ENCODE measurements at places on chromosomes 12 and 14. TPM values are rescaled to one million over a fixed set of nuclear protein-coding genes. Genes with fewer than 3 reads are reported as not detected.

Gene SLC22A17
- 0.48 TPM for total RNA-seq

Gene TMEM132C
- not detected for total RNA-seq

Gene L2HGDH
- 5.0 TPM for total RNA-seq

Gene TTC9
- total RNA-seq, result 0.13 TPM

DNA sequence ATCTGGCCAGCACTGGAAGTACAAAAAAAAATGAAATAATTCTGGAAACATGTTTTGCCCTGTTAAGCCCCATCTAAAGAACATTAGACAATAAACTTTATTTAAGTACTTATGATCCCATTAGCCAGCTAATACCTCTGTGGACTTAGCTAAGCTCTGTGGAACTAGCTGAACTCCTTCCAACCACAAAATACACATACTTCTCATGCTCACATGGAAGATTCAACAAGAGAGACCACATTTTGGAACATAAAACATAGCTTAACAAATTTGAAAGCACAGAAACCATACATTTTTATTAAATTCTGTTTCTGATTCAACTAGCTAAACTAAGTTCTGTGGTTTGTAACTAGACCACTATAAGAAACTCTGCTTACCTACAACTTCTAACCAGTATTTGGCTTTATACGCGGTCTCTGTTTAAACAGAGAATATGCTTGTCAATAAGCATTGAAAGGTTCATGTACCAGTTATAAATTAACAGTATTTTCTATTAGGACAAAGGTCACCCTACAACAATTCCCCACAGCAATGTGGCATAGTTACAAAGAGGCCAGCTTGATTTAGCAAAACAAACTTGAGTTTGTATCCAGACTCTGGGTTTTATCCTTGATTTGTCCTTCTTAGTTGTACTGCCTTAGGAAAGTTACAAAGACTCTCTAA lies 300.1 kb downstream of the C12orf50 start:
- no peaks in the 10 kb centered on the region for H3K36me3 ChIP-seq
- H3K27me3 ChIP-seq, result no peaks in the 10 kb centered on the region
- no peak overlapping the region for H3K4me3 ChIP-seq
- DNase-seq, result no peak
- H3K4me1 ChIP-seq, result no peaks in the 10 kb centered on the region
- no peak overlapping the region for H3K27ac ChIP-seq

Gene SLC25A47
- 1.0 TPM for total RNA-seq

Gene ABCC9
- total RNA-seq, result not detected

Gene IL31
- not detected for total RNA-seq

DNA sequence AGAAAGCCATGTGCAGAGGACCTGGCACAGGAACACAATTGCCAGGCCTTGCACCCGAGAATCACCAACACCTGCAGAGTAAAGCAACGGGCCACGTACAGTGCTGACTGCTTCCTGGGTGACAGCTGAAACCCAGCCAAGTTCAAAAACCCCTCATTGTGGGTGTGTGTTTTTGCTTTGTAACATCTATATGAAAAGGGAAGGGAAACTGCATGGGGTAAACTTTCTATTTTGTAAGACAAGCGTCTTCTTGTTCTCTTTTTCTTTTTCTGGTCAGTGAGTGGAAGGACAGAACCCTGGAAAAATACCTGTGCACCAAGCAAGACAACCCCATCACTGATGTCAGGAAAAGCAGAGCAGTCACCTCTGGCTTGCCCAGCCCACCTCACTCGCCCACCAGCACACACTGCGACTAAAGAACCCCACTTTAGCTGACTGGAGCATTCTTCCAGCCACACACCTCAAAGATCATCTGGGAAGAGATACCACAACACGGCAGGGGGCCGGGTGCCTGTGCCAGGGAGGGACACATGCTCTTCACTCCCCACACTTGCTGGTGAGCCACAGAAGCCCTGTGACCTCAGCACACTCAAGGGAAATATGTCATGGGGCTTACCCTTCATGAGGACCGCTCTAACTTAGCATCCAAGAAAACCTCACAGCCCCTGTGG lies 172.3 kb downstream of the NDUFA12 start:
- H3K36me3 ChIP-seq, result no peaks in the 10 kb centered on the region
- H3K4me1 ChIP-seq, result peaks cover 5% of the 10 kb centered on the region
- H3K4me3 ChIP-seq, result no peak overlapping the region
- no peak for DNase-seq

DNA sequence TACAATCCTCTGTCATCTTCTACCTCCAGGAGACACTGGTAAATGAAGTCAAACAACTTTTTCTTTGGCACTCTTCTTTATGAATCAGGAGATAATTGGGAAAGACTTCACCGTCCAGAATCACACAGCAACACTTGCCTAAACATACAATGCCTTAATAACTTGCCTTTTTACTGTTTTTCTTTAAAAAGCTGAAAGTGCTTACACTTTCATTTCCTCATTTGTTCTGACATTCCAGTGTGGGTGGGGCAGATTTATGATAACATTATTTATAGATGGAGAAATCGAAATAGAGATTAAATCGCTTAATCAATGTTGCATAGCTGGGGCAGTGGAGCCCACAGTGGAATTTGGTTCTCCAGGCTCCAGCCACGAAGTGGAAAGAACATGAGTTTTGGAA lies 2.8 kb upstream of the FRS2 start:
- DNase-seq, result no peak
- no peaks in the 10 kb centered on the region for H3K36me3 ChIP-seq
- no peak overlapping the region for H3K4me3 ChIP-seq
- no peaks in the 10 kb centered on the region for H3K27me3 ChIP-seq
- H3K4me1 ChIP-seq, result peaks cover 33% of the 10 kb centered on the region
- no peak overlapping the region for H3K27ac ChIP-seq

Gene EIF2S3B
- 9.2 TPM for total RNA-seq

DNA sequence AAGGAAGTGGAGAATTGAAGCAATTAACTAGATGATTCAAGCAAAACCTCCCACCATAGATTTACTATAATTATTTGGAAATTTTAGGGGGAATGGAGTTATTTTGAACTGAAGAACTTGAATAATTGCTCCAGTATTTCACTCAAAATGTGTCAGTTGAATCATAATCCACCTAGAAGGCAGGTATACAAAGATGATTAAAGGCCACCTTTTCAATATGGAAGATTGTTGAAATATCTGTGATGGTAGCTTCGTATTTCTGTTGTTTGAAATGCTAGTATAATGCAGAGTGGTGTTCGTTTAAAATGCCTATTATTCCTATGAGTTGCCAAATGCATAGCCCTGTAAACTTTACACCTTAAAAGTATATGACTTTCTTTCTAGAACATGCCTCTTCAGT lies 3.1 kb downstream of the HMGA2 start:
- peak overlapping the region; percentile 98 for H3K4me3 ChIP-seq
- H3K36me3 ChIP-seq, result peaks cover 3% of the 10 kb centered on the region
- peak overlapping the region; percentile 84 for H3K27ac ChIP-seq
- peaks cover 44% of the 10 kb centered on the region for H3K4me1 ChIP-seq
- no peak for DNase-seq
- H3K27me3 ChIP-seq, result no peaks in the 10 kb centered on the region

DNA sequence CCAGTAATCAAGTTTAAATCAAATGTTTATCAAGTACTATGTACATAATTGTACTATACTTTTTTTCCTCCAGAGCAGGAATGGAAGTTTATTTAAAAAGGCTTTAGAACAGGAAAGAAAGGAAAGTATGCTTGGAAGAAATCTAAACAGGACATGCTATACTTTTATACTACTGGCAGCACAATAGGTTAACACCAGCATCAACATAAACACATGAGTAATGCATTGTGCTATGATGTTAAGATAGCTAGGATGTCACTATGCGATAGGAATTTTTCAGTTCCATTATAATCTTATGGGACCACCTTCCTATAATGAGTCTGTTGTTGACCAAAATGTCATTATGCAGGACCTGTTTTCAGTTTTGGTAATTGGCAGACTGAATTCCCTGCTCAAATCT lies 41.5 kb upstream of the ANKS1B start:
- DNase-seq, result no peak
- no peaks in the 10 kb centered on the region for H3K27me3 ChIP-seq
- no peak overlapping the region for H3K4me3 ChIP-seq
- no peaks in the 10 kb centered on the region for H3K4me1 ChIP-seq

DNA sequence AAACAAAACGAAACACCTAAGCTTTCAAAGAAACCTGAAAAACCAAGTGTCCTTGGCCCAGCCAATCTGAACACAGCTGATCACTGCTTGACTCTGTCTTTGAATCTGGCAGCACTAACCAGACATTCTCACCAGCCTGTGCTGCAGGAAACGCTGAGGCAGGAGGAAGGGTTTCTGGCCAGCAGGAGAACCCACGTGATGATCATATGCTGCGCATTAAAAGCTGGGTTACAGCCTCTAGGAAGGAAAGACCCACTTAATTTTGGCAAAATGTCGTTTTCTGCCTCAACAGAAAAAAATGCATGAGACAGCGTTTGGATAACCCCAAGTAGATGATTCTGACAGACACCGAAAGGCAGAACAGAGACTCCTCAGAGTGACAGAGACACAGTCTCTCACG lies 9.8 kb downstream of the APPL2 start:
- peaks cover 2% of the 10 kb centered on the region for H3K4me1 ChIP-seq
- H3K27me3 ChIP-seq, result no peaks in the 10 kb centered on the region
- no peak overlapping the region for H3K4me3 ChIP-seq
- no peak overlapping the region for H3K27ac ChIP-seq
- H3K36me3 ChIP-seq, result peaks cover 37% of the 10 kb centered on the region
- DNase-seq, result no peak

Gene BMP4
- total RNA-seq, result 56.4 TPM

GRCh38 chr14:65832431-65833266 lies 420.1 kb downstream of the FUT8 start:
- no peak overlapping the region for H3K4me3 ChIP-seq
- no peak overlapping the region for H3K27ac ChIP-seq
- H3K4me1 ChIP-seq, result no peaks in the 10 kb centered on the region
- DNase-seq, result peak; percentile 5

Gene PAX9
- total RNA-seq, result not detected

GRCh38 chr12:42666671-42667243 lies 77.2 kb upstream of the PRICKLE1 start:
- no peaks in the 10 kb centered on the region for H3K4me1 ChIP-seq
- no peak overlapping the region for H3K27ac ChIP-seq
- no peak for DNase-seq
- H3K27me3 ChIP-seq, result no peaks in the 10 kb centered on the region
- H3K4me3 ChIP-seq, result no peak overlapping the region

DNA sequence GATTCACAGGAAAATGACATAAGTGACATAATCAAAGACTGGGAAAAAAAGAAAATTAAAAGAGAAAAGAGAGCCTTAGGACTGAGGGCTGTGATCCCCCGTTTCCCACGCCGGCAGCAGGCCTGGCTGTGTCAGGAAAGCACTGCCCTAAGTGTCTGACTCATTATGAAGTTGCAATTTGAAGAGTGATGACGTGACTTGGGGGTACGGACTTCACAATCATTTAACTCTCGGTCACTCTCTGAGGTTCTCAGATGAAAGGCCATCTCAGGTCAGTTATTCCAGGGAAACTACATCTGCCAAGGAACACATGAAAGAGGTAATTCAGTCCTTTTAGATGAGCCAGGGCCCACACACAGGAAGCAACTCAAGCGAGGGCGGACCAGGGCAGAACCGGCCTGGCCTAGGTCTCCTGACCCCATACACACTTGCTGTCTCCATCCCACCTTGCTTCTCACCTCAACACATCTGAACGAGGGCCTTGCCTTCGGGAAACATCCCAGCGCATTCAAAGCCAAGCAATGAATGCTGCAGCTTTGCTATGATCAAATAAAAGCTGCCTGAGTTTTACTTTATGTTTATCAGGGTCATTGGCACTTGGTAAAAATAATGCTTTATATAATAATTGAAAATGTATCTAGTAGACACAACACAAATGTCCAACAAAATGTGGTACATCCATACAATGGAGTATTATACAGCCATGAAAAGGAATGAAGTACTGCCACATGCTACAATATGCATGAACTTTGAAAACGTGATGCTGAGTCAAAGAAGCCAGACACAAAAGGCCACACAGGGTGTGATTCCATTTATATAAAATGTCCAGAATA lies 2.7 kb downstream of the SSH1 start:
- H3K4me1 ChIP-seq, result peaks cover 32% of the 10 kb centered on the region
- no peak overlapping the region for H3K27ac ChIP-seq
- H3K36me3 ChIP-seq, result 0 out of 3 replicates have a peak, but pooled peaks cover 6% of the 10 kb centered on the region
- H3K4me3 ChIP-seq, result no peak overlapping the region
- DNase-seq, result no peak

Gene SMCO2
- total RNA-seq, result not detected

GRCh38 chr14:67918838-67919237 lies 99.3 kb downstream of the RAD51B start:
- H3K4me3 ChIP-seq, result no peak overlapping the region
- DNase-seq, result no peak
- no peaks in the 10 kb centered on the region for H3K4me1 ChIP-seq
- H3K27ac ChIP-seq, result no peak overlapping the region
- H3K36me3 ChIP-seq, result no peaks in the 10 kb centered on the region
- no peaks in the 10 kb centered on the region for H3K27me3 ChIP-seq

- H3K36me3 ChIP-seq, result no peaks in the 10 kb centered on the region
- no peak for DNase-seq
- H3K27ac ChIP-seq, result no peak overlapping the region
- H3K27me3 ChIP-seq, result no peaks in the 10 kb centered on the region
Measured at GRCh38 chr12:89472508-89472907, 52.1 kb downstream of the GALNT4 start.

DNA sequence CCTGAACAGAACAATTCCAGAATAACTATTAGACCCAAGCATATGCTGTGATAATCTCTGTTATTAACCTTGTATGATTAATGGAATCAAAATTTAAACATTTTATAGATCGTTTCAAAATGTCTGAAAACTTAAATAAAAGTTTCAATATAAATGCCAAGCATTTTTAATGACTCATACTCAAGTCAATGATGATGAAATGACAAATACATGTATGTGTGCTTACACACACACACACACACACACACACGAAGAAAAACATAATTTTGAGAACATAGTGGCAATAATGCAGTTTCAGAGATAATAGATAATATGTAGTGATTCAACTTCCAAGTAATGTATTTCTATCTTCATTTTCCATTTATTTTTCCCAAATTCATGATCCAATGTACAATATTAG lies 384.9 kb upstream of the FOXG1 start:
- H3K36me3 ChIP-seq, result no peaks in the 10 kb centered on the region
- H3K4me3 ChIP-seq, result no peak overlapping the region
- no peak overlapping the region for H3K27ac ChIP-seq
- no peaks in the 10 kb centered on the region for H3K27me3 ChIP-seq
- H3K4me1 ChIP-seq, result no peaks in the 10 kb centered on the region

Gene PWP1
- total RNA-seq, result 123 TPM

Gene CLEC14A
- not detected for total RNA-seq

DNA sequence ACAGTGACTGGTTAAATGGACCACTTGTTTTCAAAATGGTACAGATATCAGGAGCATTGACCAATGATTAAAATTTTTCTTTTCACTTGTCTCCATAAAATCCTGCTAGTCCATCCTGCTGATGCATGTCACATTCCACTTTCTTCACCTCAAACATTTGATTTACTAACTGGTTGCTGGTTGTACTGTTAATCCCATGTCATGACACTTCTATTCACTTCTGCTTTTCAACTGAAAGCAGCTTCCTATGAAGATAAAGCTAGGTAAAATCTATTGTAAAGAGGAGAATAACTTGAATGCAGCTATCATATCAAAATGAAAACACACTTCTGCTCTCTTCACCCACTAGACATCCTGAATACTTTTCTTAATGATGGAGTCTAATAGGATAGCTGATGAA lies 149.6 kb upstream of the OTX2 start:
- H3K4me1 ChIP-seq, result no peaks in the 10 kb centered on the region
- no peak for DNase-seq
- no peak overlapping the region for H3K27ac ChIP-seq
- H3K4me3 ChIP-seq, result no peak overlapping the region

Gene KRT6C
- not detected for total RNA-seq
